Erythroblast (primary cell): ENCODE measurements at places on chromosomes 2 and 18.

GRCh38 chr18:79468119-79468789 is 72.5 kb downstream of the NFATC1 start:
- DNase-seq = no peak

DNA sequence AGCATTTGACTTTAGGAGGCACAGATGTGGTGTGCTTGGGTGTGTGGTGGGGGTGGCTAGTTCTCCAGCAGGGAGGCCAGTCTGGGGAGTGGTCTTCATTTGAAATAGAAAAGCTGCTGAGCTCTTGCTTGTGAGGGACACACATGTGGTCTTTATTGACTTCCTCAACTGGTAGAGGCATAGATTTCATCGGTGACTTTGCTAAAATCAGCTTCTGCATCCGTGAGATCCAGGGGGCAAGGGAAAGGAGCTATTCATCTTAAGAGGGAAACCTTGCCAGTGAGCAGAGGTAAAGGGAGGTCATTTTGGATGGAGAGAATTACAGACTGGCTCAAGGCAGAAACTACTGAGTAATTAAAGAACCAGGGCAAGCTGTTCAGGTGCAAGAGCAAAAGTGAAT is 4.7 kb downstream of the MAPRE3 start:
- DNase-seq = peak; percentile 10

GRCh38 chr2:191835539-191836350 is 11.1 kb downstream of the CAVIN2 start:
- no peak for DNase-seq

DNA sequence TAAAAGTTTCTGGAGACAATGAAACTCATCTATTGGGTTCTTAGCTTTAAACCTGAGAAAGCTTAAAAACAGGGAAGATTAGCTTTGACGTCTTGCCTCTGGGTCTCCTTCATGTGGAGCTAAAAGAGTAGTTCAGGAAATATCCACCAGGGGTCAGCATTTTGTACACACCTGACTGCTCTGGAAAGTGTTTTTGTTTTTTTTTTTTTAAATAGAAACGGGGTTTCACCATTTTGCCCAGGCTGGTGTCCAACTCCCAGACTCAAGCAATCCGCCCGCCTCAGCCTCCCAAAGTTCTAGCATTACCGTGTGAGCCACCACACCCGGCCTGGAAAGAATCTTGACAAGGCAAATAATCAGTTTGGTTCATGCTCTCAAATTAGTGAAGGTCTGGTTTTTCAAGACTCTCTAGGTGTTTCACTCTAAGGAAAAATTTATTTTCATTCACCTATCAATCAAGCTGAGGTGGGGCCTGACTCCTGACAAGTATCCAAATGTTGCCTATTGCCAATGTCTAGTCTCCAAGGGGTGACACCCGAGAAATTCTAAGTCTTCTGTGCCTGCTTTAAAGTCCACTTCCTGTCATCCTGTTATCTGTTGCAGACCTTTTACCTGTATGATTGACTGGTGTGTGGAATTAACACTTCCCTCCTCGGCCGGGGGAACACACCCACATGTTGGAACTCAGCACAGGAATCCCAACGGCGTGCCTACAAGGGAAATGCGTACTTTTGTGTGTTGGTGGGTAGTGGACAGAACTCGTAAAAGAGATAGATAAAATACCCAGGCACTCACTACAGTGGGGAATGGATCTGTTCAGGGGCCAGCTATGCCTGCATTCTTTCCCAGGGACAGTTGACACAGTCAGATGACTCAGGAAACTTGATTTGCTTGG is 11.3 kb downstream of the IL1RN start:
- DNase-seq = peak; percentile 85

GRCh38 chr2:45647986-45648520 is 3.4 kb upstream of the PRKCE start:
- DNase-seq = no peak

GRCh38 chr2:222594679-222595078 is 61.2 kb downstream of the FARSB start:
- peak; percentile 20 for DNase-seq

DNA sequence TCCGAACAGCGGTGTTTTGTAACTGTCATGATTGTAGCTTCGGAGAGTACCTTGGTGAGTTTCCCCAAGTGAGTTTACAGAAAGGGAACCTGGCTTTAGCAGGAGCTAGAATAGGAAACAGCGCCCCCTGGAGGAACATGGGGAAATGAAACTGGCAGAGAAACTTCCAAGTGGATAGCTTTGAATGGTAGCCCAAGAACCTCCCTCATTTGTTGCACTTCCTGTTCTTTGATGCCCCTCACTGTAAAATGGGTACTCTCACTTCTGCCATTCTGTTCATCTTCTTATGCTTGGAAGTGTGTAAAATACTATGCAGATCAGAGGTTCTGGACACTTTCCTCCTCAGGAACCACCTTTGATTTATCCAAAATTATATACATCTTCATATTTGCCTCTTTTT is 36.2 kb downstream of the CHST10 start:
- DNase-seq = peak; percentile 72

DNA sequence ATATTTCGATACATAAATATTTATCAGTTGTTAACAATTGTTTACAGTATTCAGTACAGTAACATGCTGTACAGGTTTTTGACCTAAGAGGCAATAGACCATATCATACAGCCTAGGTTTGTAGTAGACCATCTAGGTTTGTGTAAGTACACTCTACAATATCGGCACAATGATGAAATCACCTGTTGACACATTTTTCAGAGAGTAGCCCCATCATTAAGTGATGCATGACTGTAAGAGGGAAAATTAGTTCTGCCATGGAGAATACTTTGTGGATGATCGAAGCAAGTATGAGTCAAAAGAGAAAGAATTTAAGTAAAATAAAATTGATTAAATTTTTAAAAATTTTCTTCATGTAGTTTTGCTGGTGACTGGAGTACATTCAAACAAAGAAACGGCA is 32.6 kb downstream of the VIT start:
- no peak for DNase-seq

- no peak for DNase-seq
These were observed 1442.8 kb upstream of the SLC39A10 start for GRCh38 chr2:194214192-194214591.

DNA sequence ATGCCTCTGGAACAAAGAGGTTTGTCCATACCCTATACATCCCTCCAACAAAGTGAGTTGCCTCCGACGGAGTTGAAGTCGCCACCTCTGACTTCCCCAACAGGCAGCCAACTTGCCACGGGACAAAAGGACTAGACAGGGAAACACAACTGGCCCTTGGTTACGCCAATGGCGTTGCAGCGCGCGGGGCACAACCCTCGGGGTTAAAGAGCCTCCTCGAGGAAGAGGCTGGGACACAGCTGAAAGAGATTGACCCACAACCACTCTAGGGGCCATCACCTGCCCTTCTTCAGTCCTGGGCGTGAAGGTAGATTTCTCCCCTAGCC is 545 bp downstream of the GTF3C2 start:
- peak; percentile 87 for DNase-seq

- DNase-seq = no peak
These were observed 68.7 kb upstream of the EDAR start for GRCh38 chr2:109057686-109058085.

DNA sequence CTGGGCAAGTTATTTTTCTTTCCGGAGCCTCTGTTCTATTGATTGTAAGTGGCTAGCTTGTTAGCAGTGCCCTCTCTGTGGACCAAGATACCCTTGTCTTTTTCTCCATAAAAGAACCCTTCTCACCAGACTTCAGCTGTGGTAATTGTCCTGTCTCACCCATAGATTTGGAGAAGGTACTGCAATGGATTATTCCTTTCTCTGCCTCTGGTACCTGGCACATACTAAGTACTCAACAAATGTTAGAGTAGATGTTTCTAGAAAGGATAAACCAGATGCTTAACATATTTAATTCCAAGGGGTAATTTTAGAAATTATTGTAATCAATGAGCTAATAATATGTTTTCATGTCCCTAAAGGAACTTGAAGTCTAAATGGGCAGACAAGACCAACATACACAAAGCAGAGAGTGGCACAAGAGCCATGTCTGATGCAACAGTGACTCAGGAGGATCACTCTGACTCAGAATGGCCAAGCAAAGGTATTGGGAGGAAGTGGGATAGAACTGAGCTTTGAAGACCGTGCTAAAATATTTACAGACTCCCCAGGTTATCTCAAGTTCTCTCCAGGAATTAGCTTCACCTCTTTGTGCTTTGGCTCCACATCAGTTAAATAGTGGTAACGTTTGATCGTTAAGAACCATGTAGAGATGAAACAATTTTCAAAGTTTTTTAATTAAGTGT is 129.7 kb upstream of the OSR1 start:
- peak; percentile 3 for DNase-seq

GRCh38 chr2:156147594-156148330 is 184.8 kb downstream of the NR4A2 start:
- no peak for DNase-seq

- DNase-seq = no peak
These were observed 10.7 kb upstream of the TWSG1 start for GRCh38 chr18:9323750-9324445.

- DNase-seq = no peak
These were observed 9.7 kb downstream of the COBLL1 start for GRCh38 chr2:164831887-164832286.

GRCh38 chr2:86466306-86466705 is 25.1 kb downstream of the KDM3A start:
- DNase-seq = no peak

GRCh38 chr2:180524499-180524898 is 455.9 kb upstream of the UBE2E3 start:
- DNase-seq = no peak

GRCh38 chr2:215835231-215835630 is 178.1 kb downstream of the MREG start:
- DNase-seq = no peak

DNA sequence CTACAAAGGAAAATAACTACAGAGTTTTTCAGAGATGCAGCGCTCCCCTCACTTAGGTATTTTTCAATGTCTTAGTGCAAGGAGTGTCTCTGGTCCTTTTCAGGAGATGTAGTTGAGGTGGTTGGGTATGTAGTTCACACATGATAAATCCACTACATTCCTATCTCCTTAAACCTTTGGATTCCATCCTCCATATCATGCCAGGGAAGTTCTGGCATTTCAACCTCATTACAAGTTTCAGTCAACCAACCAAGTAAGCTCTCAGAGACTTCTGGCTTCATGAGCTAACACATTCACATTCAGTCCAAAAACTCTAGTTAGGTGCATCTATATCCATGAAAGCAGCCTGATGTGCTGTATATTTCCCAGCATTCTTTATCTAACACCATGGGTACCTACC is 47.3 kb downstream of the MAP3K20 start:
- no peak for DNase-seq

- no peak for DNase-seq
These were observed 3.6 kb upstream of the ANO7 start for GRCh38 chr2:241184901-241185300.

- peak; percentile 68 for DNase-seq
These were observed 3.6 kb upstream of the DLX2 start for GRCh38 chr2:172106108-172106961.

- no peak for DNase-seq
These were observed 13.0 kb downstream of the ACTR2 start for GRCh38 chr2:65240657-65241056.

DNA sequence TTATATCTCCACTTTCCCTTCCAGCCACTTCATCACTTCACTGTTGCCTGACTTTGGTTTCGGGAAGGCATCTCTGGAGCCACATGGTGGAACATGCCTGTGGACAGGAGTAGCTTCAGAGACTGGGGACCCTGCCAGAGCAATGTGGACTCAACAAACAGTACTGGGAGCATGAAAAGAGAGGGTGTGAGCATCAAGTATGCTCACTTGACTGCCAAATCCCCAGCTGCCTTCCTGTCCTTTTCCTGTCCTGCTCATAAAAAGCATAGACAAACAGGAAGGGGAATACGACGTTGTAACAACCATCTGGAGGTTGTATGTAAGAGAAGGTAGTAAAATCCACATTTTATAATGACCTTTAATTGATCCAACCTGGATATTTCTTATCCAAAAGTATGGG is 61.3 kb upstream of the CSRNP3 start:
- no peak for DNase-seq

- DNase-seq = no peak
These were observed 14.6 kb upstream of the NPPC start for GRCh38 chr2:231940795-231941194.

DNA sequence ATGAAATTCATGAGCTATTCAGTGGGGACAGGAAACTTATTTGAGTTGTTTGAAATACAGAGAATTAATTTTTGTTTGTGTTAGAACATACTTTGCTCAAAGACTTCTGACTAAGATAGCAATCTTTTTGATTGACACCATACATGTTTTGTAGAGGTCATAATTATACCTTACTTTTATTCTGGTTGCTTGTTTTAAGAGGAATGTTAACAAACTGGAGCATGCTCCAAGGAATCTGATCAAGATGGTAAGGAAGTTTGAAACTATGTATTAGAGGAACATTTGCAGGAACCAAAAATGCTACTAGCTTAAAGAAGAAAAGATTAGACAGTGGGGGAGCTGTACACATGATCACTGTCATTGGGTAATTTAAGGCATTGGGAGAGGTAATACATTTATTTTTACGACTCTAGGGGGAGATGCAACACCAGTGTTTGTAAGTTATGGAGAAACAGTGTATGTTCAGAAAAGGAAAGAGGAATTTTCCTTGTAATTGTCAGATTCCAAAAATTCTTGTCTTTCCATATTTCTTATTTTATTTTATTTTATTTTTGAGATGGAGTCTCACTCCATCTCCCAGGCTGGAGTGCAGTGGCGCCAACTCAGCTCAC is 8.0 kb downstream of the AGFG1 start:
- peak; percentile 56 for DNase-seq

- no peak for DNase-seq
These were observed 89.0 kb upstream of the GALNT5 start for GRCh38 chr2:157168501-157168900.

- DNase-seq = no peak
These were observed 73.0 kb upstream of the GRB14 start for GRCh38 chr2:164694275-164694695.

GRCh38 chr18:30748541-30748940 is 294.0 kb downstream of the DSC3 start:
- DNase-seq = no peak

- DNase-seq = no peak
These were observed 145.0 kb downstream of the CLIP4 start for GRCh38 chr2:29260142-29260772.

DNA sequence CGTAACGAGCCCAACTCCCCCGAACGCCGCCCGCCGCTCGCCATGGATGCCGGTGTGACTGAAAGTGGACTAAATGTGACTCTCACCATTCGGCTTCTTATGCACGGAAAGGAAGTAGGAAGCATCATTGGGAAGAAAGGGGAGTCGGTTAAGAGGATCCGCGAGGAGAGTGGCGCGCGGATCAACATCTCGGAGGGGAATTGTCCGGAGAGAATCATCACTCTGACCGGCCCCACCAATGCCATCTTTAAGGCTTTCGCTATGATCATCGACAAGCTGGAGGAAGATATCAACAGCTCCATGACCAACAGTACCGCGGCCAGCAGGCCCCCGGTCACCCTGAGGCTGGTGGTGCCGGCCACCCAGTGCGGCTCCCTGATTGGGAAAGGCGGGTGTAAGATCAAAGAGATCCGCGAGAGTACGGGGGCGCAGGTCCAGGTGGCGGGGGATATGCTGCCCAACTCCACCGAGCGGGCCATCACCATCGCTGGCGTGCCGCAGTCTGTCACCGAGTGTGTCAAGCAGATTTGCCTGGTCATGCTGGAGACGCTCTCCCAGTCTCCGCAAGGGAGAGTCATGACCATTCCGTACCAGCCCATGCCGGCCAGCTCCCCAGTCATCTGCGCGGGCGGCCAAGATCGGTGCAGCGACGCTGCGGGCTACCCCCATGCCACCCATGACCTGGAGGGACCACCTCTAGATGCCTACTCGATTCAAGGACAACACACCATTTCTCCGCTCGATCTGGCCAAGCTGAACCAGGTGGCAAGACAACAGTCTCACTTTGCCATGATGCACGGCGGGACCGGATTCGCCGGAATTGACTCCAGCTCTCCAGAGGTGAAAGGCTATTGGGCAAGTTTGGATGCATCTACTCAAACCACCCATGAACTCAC is 673 bp downstream of the PCBP1 start:
- DNase-seq = peak; percentile 91
